ENCODE measurements at places on chromosomes 5 and 9. TPM values are rescaled to one million over a fixed set of nuclear protein-coding genes. Genes with fewer than 3 reads are reported as not detected.

Gene SLC31A2
- total RNA-seq = 6.9 TPM

Gene GRXCR2
- not detected for total RNA-seq

Gene CRHBP
- total RNA-seq = not detected

Gene ACOT12
- total RNA-seq = not detected

Data from Daoy (cell line).